ENCODE measurements at places on chromosomes 3 and 15.

GRCh38 chr15:73575636-73576247, 57.4 kb downstream of the NPTN start:
- no peak for DNase-seq

DNA sequence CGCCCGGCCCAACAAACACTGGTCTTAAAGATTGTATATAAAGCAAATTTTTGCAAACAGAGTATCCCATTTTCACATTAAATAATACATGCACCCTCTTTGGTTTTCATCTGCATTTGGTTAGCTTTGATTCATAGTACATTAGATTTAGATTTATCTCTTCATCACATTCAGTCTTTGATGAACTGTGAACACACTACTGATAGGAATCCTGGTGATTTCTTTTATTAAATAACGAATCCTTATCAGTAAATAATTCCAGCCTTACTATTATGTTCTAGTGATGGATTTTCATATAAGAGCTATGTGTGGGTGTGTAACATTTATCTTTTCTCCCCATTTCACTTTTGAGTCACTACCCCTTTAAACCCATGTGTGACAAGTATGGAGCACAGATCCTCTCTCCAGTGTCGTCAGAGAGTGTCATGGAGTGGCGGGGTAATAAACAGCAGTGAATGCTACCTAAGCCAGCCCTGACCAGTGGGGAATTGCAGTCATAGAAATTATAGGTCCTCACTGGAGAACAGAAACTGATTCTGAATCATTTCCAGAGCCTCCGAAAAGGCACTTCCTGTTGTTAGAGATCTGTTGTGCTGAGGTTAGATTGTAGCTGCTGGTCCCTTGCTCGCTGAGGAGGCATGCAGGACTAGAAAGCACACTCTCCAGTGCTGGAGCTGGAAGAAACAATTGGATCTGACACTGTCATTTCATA, 22.0 kb downstream of the SLC7A14 start:
- DNase-seq: no peak

DNA sequence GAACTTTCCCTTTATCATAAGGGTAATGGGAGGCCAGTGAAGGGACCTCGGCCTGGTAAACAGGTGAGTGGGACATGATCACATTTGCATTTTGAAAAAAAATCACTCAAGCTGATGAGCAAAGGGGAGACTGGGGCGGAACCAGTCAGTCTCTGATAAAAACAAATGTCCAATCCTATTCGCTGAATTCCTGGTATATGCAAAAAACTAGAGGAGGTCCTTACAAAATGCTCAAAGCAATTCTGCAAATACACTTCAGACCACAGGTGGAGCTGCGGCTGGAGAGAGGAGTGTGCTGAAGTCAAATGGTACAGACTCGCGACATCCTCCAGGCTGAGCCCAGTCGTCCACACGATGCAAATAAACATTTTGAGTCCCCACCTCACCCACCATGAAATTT, 166.7 kb downstream of the FOXP1 start:
- DNase-seq: no peak

DNA sequence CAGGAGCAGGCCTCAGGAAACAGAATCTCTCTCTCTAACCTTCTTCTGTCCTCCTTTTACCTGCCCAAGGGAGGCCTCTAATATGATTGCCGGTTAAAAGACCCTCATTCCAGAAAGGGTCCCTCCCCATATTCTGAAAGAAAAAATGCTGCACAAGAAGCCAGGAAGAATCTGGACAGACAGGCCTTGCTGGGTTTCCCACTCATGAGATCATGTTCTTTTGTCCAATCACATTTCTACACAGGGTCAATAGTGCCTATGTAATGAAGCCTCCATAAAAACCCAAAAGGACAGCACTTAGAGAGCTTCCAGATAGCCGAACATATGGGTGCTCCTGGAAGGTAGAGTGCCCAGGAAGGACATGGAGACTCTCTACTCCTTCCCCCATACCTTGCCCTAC, 146.0 kb downstream of the MYO9A start:
- no peak for DNase-seq

DNA sequence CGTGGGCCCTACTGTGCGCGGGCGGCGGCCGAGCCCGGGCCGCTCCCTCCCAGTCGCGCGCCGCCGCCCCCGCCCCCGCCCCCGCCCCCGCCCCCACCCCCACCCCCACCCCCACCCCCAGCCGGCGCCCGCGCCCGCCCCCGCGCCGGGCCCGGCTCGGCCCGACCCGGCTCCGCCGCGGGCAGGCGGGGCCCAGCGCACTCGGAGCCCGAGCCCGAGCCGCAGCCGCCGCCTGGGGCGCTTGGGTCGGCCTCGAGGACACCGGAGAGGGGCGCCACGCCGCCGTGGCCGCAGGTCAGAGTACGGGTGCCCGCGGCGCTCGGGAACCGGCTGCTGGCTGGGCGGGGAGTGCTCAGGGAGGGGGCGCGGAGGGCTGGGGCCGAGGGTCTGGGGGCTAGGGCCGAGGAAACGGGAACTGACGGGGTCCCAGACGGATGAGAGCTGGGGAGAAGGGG, 1.1 kb upstream of the PPARG start:
- DNase-seq: no peak

DNA sequence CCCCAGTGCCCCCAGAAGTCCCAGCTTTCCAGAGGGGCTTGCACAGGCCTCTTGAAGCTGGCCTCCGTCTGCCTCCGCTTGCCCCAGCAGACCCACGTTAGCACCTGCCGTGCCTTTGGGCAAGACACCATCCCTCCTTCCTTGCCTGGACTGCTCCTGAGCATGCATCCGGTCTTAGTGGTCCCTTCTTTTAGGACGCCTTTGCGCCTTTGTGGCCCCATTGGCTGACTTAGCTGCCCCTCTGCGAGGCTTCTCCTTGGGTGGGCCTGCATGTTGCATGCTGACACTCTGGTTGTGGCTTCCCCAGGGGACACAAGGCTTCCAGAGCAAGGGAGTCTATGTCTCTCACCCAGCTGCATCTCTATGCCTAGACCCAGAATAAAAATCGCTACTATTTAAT, 56.6 kb downstream of the RHCG start:
- no peak for DNase-seq

DNA sequence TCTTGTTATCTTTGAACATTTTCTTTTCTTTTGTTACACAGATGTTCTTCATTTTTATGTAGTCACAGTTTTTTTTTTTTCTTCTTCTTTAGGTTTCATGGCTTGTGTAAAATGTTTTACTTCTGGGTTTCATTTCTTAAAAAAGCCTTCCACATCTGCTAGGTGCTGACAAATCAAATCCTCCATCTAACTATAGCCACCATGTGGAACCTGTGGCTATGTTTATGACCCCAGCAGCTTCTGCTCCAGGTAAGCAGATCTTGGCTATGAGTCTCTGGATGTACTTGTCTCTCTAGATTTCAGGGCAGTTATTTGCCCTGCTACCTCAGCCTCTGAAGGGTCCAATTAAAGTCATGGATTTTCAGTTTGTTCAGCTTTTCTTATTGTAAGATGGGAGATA, 44.5 kb downstream of the OXSM start:
- no peak for DNase-seq

DNA sequence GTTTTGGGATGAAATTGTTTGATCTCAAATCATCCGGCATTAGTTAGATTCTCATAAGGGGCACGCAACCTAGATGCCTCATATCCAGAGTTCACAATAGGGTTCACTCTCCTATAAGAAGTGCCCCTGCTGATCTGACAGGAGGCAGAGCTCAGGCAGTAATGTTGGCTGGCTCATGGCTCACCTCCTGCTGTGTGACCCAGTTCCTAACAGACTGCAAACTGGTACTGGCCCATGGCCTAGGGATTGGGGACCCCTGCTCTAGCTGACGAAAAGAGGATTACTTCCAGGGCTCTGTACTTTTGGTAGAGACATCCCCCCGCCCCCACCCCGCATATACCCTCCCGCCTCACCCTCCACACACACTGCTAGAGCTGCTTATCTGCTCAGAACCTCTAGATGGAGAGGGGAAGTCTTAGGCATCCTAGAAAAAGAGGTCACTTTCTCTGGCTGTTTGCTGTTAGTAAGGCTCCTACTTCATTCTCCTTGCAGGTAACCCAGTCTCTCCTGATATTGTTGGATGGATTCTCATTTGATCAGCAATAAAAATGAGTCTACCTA, 923.1 kb downstream of the CADM2 start:
- DNase-seq: no peak

DNA sequence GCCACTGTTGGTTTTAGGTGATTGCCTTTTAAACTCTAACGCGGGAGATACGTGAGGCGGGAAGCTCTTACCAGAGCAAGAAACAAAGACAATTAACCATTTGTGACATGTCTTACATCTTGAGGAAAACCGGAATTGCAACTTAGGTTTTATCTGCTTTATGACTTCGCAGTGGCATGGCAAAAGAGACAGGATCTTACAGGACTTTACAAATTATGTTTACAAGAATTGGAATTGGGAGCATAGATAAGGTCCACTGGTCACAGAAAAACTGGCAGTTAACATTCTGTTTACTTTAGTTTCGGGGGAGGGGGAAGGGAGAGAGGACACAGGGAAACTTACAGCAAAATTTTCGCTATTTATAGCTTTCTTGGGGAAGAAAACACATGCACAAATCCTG, 1119.6 kb downstream of the ZPLD1 start:
- DNase-seq: peak; percentile 22

DNA sequence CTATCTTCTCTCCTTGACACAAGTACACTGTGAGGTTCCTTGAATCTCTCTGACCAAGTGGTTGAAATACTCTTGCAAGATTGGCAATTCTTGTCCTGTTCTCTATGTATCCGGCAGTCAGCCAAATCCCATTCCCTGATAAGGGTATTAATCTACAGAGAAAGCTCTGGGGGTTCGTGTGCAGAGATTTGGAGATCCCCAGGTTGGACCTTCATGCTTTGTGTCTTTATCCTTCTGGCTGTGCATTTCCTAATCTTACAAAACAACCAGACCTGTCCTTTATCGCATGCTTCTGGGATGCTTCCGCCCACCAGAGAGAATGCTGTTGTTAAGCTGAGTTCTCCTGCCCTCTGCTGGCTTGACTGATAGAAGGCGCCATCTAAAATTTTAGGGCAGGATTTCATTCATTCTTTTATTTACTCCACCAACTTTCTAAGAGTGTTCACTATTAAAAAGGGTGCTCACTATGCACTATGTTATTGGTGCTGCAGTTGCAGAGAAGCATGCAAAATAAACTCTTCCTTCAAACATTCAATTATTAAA, 8.6 kb upstream of the SST start:
- DNase-seq: peak; percentile 14

DNA sequence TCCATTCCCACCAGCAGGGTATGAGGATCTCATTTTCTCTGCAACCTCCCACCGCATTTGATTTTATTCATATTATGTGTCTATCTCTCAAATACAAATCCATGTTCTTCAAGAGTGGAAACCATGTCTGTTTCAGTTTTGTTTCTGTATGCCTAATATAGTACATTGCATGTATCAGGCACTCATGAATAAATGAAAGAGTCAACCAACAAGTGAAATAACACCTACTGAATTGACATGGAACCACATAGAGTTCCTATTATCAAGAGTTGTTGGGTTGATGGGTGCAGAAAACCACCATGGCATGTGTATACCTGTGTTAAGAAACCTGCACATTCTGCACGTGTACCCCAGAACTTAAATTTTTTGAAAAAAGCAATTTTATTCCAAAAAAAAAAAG, 466.8 kb downstream of the LPP start:
- no peak for DNase-seq

DNA sequence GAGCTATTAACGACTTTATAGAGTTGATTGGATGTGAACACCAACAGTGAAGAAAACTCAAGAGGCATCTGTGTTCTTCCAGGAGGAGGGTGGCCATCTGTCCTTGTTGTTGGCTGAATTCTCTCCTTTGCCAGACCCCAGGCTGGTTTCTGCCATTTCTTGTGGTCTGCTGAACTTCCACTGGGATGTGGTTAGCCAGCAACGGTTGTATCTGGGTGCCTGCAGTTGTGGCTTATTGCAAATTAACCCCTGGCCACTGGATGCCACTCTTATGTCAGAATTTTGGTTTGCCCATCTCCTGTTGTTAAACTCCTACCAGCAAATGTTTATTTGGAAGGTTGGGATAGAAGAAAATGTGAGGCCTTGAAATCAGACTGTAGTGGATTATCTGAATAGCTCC, 163.6 kb upstream of the TBC1D5 start:
- DNase-seq: no peak

DNA sequence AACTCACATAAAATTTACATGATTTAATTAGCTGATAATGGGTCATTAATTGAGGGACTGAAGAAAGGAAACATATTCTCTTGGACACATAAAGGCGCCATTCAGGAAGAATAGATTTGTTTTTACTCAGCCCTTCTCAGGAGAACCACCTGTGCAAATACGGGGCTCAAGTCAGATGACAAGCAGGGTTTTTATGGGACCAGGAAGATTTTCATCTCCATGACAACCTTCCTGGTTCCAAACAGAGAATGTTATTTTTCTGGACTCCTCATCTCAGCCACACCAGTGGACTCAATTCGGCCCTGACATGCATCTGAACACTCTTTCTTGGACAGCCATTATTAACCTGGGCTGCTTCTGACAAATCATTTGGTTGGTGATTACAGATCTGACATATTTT, 120.5 kb downstream of the PDZRN3 start:
- DNase-seq: peak; percentile 90

GRCh38 chr3:132980102-132980501, 58.1 kb upstream of the TMEM108 start:
- no peak for DNase-seq

- no peak for DNase-seq
Measured at GRCh38 chr3:23761440-23761896, 44.3 kb upstream of the UBE2E1 start.

DNA sequence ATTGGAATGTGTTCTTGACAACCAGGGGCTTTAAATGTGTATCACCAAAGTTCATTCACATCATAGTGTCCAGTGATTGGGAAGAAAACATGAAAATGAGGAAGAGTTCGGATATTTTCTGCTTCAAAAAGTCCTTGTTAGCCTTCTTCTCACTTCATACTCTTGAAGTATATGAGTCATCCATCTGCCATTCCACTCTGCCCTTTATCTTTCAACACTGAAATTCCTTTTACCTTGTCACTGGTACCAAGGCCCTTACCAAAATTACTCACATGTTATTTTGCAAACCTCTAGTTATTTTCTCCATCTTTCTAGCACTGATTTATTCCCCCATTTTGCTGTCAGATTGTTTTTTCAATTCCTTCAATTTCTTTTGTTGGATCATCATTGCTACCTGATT, 32.5 kb downstream of the OR5H15 start:
- DNase-seq: no peak

- DNase-seq: peak; percentile 99
Measured at GRCh38 chr15:83930392-83931212, 276.7 kb downstream of the ADAMTSL3 start.

GRCh38 chr3:143600756-143601718, 247.2 kb downstream of the SLC9A9 start:
- DNase-seq: no peak

All from LNCaP clone FGC (cell line).